ENCODE measurements at places on chromosomes 7 and 10. TPM values are rescaled to one million over a fixed set of nuclear protein-coding genes. Genes with fewer than 3 reads are reported as not detected.

- DNase-seq, result no peak
These were observed 8.6 kb upstream of the TARP start for GRCh38 chr7:38282081-38282480.

DNA sequence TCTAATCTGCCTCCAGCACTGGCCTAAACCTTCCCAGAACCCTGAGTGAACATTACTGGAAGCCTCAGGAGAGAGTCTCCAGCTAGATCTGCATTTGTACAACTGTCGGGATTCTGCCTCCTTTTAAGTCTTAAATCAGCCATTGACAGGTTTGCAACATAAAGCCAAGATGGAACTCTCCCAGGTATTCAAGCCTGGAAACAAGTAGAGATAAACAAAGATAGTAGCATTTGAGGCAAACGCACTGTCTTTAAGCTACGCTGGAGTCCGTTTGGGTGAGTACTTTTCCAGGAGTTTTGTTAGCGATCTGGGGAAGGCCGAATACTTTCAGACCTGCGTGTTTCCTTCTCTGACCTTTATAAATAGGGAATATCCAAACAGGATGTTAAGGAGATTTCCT is 317.2 kb upstream of the FZD8 start:
- DNase-seq, result no peak

DNA sequence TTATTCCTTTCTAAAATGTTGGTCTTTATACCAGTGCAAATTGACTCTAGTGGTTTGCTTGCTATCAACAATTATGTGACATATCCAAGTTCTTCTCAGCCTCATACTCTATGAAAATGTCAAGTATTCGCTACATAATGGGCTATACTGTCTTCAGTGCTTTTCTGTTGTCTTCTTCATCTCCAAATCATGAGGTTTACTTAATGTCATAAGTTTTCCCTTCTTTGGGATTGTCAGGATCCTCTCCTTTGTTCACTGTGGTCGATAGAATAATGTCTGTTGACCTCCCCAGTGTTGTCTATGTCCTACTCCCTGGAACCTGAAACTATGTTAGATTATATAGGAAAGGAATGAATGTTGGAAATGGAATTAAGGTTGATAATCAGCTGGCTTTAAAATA is 16.4 kb upstream of the RALA start:
- no peak for DNase-seq

GRCh38 chr7:105581066-105581811 is at the start of gene EFCAB10:
Gene EFCAB10, minus strand, starts transcription at chr7:105581493. Its CDS starts 30 bp downstream, at chr7:105581463.
- DNase-seq, result peak; percentile 81

- DNase-seq, result no peak
These were observed 99.8 kb downstream of the RGS10 start for GRCh38 chr10:119442758-119443060.

DNA sequence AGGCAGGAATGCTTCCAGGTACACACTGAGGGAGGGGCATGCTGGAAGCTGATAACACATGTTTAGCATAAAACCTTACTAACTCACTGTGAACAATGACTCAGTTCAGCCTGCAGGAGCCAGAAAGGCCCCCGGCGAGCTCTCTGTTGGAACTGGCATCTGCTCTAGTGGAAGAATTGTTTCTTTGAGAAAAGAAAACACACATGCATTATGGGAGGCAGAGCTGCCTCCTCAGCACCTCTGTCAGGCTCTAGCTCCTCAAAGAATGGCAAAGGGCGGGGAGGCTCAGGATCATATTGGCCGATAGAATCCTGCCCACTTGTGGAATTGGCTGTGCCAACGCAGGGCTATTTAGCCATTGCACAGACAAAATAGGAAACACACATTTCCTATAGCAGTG is 338.3 kb downstream of the CXCL12 start:
- DNase-seq, result no peak

DNA sequence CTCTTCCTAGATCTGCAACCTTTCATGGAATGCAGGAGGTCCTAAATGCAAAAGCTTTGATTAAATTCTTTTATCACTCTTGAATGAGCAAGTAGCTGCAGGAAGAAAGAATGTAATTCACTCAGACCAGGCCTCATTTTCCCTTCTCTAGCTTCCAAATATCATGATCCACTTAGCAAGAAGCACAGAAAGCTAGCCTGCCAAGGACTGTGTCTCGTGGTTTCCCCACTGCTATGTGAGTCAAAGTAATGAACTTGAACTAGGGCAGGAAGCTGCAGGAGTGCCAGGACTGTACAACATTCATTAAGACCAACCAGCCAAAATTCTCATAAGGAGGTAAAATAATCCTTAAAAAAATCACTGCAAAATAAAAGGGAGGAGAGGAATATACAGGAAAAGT is 379.2 kb downstream of the CALN1 start:
- DNase-seq, result no peak

GRCh38 chr10:29635711-29636144 is 957 bp upstream of the SVIL start:
- no peak for DNase-seq

GRCh38 chr7:5559576-5560240 is 136.1 kb upstream of the TNRC18 start:
- DNase-seq, result no peak

GRCh38 chr10:8224591-8224990 is 170.1 kb downstream of the GATA3 start:
- DNase-seq, result no peak

DNA sequence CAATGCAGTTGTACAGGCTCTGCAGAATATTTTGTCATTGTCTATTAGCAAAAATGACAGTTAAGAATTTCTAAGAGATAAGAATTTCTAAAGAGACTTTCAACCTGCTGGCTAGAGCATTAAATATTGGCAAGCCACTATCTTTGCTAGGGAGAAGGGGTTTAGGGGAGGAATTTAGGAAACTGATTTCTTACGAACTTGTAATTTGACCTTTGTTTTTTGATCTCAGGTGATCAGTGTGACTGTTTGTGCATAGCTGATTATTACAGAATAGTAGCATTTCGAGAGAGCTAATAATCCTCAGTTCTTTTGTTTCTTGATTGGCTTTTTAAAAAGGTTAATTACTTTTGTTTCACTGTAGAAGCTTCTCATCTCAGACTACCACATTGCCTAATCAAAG is 68.1 kb downstream of the ST7 start:
- no peak for DNase-seq

DNA sequence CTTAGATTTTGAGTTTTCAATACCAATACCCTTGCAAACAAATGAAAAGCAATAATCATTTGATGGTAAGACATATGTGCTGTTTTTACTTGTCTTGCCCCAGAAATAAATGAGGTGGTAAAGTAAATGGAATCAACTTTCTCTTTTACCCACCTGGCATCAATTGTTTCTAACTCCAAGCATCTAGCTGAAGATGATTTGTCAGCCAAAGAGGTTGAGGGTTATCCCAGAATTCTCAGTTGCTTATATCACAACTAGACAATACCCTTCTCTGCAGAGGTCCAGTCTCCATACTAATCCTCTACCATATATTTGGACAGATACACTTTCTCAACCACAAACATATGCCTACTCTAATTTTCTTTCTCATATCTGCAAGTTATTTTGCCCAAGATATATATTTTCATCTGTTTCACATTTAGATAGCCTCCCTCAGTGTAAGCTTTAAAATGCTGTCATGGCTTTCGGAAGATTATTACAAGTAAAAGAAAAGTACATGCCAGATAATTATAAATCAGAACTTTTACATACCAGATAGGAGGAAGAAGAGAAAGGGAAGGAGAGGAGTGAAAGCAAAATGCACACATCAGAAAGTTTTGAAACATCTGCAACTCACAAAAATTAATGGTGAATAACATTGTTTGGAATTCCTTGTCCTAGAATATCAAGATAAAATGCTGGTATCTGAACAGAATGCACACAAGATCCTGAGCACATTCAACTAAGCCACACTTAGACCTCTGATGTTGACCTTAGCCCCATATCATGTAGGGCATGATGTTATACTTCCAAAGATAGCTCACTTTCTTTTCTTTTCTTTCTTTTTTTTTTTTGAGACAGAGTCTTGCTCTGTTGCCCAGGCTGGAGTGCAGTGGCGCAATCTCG is 146.6 kb downstream of the REEP3 start:
- DNase-seq, result no peak

GRCh38 chr7:89994483-89994882 is 159.8 kb upstream of the STEAP1 start:
- no peak for DNase-seq

DNA sequence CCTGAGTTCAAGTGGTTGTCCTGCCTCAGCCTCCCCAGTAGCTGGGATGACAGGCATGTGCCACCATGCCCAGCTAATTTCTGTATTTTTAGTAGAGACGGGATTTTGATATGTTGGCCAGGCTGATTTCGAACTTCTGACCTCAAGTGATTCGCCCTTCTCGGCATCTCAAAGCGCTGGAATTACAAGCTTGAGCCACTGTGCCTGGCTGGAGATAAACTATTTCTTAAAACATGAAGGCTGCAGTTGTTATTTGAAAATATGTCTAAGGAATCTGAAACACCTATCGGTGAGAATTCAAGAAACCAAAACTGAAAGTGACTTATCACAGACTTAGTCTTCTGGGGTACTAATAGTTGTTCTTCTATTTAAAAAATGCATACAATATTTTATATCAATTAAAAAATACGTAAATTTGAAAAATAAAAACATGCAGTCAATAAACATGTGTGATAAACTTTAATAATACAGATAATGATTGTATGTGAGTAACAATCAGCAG is 176.9 kb upstream of the PRSS58 start:
- DNase-seq, result no peak

DNA sequence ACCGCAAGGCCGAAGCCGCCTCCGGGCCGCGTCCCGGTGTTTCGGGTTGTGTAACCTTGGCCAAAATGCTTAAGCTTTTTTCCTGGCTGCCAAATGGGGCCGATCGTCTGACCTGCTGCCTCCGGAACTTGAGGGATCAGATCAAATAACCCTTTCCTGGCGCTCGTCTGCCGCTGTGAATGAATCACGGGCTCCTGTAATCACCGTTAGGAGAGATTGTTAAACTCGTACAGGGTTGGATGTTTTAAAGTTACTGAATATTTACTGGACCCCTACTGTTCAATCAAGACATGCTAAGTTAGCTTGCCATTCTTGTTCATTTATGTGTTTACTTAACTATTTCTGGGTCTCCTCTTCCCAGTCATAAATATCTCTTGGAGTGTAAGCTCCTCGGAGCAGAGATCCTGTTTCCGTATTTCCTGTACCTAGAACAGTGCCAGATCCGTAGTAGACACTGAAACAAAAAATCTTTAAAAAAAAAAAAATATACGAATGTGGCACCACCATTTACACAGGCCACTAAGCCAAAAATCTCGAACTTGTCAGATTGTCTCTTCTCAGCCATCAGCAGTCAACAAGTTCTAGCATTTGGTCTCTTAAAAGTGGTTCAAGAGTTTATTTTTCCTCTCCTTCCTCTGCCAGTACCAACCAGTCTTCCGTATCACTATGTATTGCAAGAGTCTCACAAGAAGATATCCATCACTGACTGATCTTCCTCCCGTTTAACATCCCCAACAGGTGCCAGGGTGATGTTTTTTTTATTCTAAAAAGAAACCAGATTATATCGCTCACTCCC is 650 bp upstream of the TM9SF3 start:
- peak; percentile 68 for DNase-seq

GRCh38 chr10:114623661-114624294 is 34.3 kb downstream of the ABLIM1 start:
- DNase-seq, result peak; percentile 53

DNA sequence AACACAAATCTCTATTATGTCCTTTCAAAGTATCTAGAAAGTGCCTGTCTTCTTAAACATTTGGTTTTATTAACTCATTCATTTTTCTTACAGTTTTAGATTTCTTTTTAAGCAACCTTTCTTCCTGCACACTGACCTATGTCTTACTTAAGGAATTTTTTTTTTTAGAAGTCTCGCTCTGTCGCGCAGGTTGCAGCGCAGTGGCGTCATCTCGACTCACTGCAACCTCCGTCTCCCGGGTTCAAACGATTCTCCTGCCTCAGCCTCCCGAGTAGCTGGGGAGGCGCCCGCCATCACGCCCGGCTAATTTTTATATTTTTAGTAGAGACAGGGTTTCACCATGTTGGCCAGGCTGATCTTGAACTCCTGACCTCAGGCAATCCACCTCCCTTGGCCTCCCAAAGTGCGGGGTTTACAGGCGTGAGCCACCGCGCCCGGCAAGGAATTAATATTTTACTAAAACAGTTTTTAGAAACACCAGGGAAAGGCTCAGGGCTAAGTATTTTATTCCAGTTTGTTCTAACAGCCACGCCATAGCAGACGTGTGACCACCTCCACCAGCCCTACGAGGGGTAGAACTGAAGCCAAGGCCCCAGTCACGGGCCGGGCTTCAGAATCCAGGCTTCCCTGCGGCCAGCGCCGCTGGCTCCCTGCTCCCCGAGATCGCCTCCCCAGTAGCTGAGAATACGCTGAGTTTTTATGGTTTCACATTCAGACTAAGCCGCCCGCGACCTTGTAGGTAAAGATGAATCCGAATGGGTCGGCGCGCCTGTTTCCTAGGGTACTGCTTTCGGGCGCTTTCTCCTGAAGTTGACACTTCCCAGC is 941 bp upstream of the LUC7L2 start:
- DNase-seq, result no peak

GRCh38 chr7:122584676-122585251 is 114.2 kb downstream of the RNF133 start:
- no peak for DNase-seq

- no peak for DNase-seq
These were observed 34.4 kb downstream of the SCRN1 start for GRCh38 chr7:29955075-29955792.

- DNase-seq, result no peak
These were observed 46.3 kb downstream of the HK1 start for GRCh38 chr10:69324583-69324982.

- no peak for DNase-seq
These were observed 11.6 kb downstream of the GATA3 start for GRCh38 chr10:8066124-8066523.

GRCh38 chr7:39356172-39356925 is 209.9 kb upstream of the YAE1 start:
- DNase-seq, result no peak

- DNase-seq, result no peak
These were observed 56.2 kb upstream of the MGMT start for GRCh38 chr10:129410688-129411392.

SORCS1 gene
- total RNA-seq, result 0.85 TPM

ANK3 gene
- 16.0 TPM for total RNA-seq

RBAK gene
- total RNA-seq, result 7.9 TPM

ADGRA1 gene
- total RNA-seq, result 0.12 TPM

CDK5 gene
- 5.1 TPM for total RNA-seq

IFIT2 gene
- 1.6 TPM for total RNA-seq

C7orf33 gene
- total RNA-seq, result not detected

MACC1 gene
- 27.0 TPM for total RNA-seq

TMEM196 gene
- total RNA-seq, result 0.20 TPM

INSYN2A gene
- total RNA-seq, result not detected

GPR15LG gene
- not detected for total RNA-seq

HMX3 gene
- not detected for total RNA-seq

PDK4 gene
- total RNA-seq, result 26.0 TPM

UCN3 gene
- total RNA-seq, result 0.66 TPM

GIMAP1 gene
- 0.39 TPM for total RNA-seq

AQP1 gene
- total RNA-seq, result 206 TPM
